ENCODE measurements at places on chromosomes 13 and 19.

DNA sequence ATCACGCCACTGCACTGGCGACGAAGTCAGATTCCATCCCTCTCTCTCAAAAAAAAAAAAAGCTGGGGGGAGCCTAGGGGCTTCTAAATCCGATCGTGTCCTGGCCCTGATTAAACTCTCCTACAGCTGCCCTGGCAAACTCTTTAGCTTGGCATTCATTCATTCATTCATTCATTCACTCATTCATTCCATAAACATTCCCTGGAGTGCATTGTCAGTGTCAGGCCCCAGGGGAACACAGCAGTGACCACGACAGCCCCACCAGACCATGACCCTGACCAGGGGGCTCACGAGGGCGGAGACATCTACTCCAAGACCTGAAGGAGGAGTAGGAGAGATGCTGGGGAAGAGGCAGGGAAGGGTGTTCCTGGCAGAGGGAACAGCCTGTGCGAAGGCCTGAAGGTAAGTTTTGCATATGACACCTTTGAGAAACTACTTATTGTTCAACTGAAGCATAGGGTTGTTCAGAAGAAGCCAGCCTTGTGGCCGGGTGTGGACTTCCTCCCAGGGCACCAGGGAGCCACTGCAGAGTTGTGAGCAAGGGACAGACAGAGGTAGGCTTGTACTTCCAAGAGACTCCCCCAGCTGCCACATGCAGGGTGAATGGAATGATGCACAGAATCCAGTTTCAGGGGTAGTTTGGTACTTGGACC is 24.5 kb downstream of the CEACAM16 start:
- no peak for DNase-seq

DNA sequence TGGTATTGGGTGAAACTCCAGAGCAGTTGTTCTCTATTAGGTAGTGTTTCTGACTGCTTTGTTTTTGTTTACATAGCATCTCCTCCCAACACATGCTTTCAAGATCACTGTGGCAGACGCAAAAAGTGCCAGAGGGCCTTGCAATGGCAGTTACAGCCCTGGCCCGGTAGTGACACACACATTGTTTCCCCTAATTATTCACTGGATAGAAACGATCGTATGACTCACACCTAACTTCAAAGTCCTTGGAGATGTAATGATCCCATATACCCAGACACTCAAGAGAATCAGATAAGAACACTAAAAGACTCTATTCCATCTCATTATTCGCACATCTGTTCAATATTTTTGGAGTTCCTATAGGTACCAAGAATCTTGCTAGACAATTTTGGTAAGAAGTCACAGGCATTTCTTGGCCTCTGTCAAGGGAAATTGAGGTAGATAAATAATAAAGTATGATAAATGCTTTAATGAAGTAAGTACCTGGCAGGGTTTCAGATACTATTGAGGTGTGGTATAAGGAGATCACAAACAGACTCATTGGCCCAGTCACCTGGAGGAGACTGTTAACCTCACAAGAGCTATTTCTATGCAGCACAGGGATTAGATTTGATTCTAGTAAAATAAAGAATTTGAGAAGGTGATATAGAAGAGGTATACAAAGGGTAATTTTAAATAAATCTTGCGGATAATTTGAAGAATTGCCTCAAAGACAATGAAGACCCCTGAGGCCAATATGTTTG is 485.3 kb downstream of the SLITRK6 start:
- DNase-seq = no peak

DNA sequence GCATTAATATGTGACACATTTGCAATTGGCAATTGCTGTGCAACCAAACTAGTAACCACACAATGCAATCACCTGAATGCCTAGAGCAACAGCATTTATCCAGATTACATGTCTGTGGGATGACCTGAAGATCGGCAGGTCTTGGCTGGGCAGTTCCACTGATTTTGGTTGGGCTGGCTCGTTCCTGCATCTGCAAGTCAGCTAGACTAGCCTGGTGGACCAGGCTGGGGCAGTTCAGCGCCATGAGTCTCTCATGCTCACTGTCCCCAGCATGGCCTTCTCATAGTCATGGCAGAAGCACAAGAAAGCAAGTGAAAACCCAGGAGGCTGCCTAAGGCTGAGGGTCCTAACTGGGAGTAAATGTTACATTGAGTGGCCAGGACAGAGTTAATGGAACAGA is 229.1 kb upstream of the TSHZ3 start:
- no peak for DNase-seq

DNA sequence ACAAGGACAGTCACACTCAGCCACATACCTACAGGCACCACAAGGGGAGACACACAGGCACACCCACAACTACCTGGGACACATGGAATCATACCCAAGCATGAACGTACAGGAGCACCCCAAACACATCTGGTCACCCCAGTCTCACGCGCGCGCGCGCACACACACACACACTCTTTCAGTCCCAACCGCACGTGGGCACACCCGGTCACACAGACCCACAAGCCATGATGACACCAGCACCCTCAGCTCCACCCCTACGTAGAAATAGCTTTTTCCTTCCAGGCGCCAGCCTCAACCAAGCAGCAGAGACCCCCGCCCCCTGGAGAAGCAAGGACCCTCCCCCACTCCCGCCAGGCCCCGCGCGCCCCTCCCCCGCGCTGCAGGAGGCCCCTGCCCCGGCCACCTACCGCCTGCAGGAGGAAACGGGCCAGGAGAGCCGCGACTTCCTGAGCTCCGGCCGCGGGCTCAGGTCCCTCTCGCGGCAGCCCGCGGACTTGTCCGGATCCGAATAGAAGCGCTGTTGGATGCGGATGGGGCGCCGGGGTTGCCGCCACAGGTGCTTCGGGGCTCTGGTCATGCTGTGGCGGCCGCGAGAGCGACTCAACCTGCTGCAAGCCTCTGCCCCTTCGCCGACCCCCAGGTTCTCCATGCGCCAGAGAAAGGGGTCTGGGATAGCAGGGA is 6.4 kb upstream of the PDE4C start:
- DNase-seq = no peak

GRCh38 chr13:41608111-41608838 is 150.9 kb downstream of the RGCC start:
- DNase-seq = no peak

DNA sequence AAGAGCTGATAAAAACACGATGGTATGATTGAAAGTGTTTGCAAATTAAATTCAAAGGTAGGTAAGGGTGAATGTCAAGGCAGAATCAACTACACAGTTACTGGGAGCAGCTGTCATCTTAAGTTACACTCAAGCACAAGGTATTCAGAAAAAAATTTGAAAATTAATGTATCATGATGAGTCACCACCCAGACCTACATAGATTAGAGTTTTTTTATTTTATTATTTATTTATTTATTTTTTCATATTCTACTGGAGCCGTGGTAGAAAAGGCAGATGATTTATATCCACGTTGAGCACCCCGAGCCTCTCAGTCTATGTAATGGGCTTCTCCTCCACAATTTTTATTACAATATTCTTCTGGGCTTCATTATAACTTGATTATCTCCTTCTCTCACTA is 728.9 kb upstream of the ARGLU1 start:
- no peak for DNase-seq

DNA sequence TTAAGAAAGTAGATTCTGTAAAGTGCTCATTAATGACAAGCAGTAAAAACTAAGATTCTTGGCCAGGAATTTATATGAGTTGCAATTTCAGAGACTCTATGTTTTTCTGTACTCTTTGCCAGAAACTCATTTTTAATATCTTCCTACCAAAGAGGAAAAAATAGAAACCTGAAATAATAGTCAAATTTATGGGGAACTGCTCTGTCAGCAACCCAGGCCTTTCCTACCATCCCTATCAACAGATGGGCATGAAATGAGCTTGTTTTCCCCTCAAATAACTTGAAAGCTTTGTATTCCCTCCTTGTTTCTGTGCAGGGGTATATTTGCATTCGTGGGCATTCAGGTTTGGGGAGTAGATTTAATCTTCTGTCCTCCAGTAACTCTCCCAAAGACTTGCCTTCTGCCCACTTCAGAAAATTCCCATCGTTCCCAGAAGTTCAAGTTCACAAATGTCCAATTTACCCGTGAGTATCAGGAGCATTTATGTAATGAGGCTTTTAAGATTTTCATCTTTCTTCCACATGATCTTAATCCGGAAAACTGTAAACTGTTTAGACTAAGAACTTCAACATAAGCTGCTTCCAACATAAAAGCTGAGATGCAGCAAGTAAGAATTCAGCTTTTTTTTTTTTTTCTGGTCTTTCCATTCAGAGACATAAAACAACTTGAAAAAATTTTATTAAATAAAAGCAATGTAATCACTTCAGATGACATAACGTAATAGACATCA is 363.1 kb downstream of the EFNB2 start:
- no peak for DNase-seq

GRCh38 chr19:46624958-46625661 is at the start of gene PTGIR:
Gene PTGIR, minus strand, starts transcription at chr19:46625089. Its CDS starts 864 bp downstream, at chr19:46624225.
- no peak for DNase-seq

GRCh38 chr13:52025475-52026245 is 1.2 kb downstream of the UTP14C start:
- no peak for DNase-seq

DNA sequence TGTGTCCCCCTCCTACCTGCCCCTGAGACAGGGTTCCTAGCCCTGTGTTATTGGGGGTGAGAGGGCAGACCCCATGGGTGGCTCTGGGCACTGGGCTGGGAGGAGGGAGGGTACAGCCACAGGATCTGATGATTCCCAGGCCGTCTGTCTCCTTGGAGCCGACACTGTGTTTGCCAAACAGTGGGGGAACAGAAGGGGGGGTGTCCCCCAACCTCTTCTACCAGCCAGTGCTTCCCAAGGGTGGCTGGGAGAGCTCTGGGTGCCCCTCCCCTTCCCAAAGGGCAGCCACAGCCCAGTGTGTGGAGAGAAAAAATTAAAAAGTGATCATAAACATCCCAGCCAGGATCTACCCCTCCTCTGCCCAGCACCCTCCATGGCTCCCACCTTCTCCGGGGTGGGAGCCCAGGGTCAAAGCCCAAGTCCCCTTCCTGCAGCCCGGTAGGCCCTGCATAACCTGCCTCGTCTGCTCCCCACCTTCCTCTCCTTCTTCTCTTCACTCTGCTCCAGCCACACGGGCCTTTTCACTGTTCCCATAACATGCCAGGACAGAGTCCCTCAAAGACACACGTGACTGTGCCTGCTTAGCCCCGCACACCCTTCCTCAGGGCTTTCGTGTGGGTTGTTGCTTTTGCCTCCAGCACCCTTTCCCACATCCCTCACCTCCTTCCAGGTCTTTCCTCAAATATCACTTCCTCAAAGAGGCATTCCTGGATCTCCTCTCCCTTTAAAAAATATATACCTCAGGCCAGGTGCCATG is 1.4 kb upstream of the PLIN4 start:
- DNase-seq = no peak

- no peak for DNase-seq
These were observed 556.8 kb upstream of the ARGLU1 start for GRCh38 chr13:107124730-107125129.

DNA sequence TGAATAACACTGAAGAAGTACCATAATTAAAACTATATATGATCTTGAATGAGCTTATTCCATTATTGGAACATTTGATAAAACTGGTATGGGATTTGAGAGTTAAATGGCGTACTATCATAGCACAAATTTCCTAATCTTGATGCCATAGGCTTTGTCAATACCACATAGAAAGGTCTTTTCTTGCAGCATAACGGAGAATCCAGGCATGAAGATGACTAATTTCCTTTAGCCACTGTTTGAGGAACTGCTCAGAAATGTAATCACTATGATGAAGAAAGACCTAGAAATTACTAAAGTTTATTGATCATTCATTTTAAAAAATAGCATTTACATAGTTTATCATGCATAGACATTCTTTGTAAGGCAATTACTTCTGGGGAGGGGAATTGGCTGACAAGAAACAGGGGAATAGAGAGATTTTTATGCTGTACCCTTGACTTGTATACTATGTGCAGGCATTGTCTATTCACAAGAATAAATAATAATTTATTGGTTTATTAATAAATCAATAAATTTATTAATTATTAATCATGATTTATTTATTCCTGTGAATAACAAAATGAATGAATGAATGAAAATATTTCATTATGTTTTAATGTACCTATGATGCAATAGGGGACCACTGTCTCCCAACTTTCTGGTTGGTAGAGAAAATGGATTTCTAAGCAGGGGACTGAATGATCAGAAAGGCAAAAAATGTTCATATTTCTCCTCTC is 2676.6 kb downstream of the PCDH9 start:
- DNase-seq = no peak

DNA sequence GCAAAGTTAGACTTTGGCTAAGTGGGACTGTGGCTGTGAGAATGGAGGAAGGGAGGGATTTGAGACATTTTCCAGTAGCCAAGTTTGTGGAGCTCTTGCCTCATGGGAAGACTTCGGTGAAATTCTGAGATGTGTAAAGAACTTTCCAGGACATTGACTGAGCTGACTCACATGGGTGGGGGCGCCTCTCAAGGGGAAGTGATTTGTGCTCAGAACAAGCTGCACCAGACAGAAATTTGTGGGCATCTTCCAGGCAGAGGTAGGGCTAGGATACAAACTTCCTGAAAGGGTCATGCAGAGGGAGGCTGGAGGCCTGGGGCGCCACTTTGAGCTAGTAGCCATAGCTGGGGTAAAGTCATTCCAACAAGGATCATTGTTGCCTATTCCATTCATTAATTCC is 9.8 kb upstream of the SIGLEC10 start:
- DNase-seq = no peak

Measured in NCI-H2081 treated with DMSO at 0.1 percent for 48 hours (cell line).